ENCODE measurements at places on chromosomes 1 and 21.
A peak's percentile ranks its signal among the peaks of the same experiment; 100 is the strongest.

DNA sequence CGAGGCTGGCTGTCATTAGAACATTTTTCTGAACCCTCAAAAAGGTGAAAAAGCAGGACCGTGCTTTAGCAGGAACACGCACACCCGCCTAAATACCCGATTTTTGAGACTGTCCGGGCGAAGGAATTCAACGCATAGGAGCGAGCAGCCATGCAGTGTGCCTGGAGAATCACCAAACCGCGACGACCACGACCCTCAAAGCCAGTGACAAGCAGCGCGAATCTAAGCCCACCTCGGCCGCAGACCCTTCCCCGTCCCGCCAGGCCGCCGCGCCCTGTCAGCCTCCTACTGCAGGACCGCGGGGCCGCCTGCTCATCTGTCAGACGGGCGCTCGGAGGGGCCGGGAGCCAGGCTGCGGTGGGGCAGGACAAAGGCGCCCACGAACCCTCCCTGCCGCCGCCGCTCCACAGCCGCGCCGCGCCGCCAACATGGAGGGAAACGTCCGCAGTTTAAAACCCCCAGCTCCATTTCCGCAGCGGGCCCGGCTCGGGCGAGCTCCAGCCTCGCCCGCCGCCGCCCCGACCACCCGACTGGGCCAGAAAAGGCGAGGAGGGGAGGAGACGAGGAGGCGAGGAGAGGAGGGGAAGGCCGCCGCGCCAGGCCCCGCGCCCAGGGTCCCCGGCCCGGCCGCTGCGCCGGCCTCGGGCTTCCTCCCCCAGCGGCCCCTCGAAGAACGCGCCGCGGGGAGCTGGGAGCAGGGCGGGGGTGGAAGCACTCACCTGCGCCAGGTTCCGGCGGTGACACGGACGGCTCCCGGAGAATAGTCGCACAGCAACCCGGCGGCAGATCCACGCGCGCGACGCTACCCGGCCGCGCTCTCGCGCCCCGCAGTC, at the start of gene LBR:
Gene LBR (minus strand): TSS at position 804 of the 833 bp plus-strand sequence. CDS start 3,963 bp downstream, outside the sequence.
- no peak for DNase-seq

DNA sequence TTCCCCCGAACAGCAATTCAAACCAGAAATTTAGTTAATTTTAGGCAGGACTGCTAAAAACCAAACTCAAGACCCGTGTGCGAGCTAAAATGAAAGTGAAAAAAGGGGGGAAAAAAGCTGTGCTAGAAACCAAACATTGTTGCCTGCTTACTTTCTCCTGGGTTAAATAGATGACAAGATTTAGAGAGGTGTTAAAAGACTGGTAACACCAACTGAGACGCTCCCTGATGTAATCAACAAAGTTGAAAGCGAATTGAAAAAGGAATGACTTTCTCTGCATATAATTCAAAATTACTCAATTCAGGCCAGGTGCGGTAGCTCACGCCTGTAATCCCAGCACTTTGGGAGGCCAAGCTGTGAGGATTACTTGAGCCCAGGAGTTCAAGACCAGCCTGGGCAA, 6.8 kb downstream of the CDCA8 start:
- DNase-seq: no peak

- no peak for DNase-seq
Observed at GRCh38 chr1:47229886-47230691, 1.9 kb downstream of the TAL1 start.

GRCh38 chr1:51328279-51328678, 2.1 kb downstream of the TTC39A start:
- no peak for DNase-seq

DNA sequence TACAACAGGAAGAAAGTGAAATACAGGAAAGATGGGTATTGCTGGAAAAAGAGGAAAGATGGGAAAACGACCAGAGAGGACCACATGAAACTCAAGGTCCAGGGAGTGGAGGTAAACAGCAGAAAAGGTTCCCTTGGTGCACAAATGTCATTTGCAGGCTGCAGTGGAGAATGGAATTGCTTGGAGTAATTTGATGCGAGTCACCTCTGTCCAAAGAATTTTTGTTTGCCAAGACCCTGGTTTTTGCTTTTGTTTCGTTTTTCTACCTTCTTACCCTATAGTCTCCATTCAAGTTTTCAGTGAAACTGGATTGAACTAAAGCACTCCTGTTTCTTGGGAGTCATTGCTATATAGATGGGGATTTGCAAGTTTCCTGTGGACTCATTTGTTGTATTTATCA, 464.3 kb downstream of the CAMTA1 start:
- no peak for DNase-seq

DNA sequence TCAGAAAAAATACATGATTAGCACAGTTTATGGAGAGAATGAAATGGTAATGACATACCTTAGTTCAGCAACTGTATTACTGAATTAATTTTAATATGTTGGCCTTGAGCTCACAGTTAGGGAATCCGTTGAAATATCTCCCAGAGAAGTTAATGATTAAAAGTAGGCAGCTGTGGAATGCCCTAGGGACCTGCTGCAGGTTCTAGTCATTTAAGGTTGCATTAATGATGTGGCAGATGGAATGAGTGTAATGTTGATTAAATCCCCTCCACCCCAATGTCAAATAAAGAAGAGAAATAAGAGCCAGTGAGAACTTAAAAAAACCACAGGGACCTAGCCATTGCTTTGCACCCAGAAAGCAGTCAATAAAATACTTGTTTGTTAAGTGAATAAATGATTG, 40.3 kb upstream of the TRIM45 start:
- peak; percentile 56 for DNase-seq

DNA sequence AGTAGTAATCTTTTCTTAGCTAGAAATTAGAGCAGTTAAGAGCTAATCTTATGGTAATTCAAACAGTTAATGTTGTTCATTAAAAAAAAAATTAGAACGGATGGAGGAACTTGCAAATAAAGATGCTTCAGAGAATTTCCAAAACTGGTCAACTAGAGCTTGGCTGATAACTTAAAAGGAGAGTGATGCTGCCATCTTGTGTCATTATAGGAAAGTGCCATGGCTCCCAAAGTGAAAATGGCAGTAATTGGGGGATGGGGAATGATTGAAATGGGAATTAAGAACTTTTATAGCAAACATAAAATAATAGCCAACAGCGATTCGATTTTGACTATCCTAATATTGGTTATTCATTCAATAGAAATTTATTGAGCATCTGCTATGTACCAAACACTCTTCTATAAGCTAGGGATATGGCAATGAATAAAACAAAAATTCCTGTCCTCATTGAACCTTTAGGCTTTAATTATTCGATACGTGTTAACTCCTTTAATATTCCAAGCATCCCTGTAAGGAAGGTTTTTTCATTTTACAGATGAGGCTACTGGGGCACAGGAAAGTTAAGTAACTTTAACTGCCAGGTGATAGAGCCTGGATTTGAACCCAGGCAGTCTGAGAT, 5.7 kb upstream of the PLPP3 start:
- peak; percentile 49 for DNase-seq

DNA sequence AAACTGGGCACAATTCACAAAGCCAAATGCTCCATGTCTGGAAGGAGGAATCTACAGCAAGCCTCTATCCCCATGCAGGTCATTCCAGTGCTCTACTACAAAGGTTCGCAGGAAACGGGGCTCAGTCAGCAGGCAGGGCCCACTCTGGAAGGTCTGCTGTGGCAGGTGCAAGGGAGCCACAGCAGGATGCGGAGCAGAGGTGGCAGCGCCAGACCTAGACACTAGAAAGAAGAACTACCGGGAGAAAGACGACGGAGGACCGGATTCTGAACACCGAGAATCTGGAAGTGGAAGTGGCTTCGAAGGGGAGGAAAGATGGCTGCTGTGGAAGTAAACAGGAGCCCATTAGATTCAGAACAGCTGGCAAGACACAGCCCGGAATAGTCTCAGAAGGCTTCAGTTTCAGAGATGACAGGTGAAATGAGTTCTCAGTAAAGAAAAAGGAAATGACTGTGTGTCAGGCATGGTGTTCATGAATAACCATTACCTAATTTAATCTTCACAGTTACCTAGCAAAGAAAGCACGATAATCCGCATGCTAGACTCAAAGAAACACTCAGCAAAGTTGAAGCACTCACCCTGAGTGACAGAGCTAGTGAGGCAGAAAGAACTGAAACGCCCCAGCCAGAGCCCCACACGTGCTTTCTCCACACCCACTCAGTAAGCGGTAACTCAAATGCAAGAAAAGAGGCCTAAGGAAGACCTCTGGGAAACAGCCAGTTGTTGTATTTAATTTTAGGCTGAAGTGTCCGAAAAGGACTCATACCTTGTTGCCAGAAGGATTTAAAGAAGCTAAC, 21.4 kb downstream of the SETD4 start:
- no peak for DNase-seq

DNA sequence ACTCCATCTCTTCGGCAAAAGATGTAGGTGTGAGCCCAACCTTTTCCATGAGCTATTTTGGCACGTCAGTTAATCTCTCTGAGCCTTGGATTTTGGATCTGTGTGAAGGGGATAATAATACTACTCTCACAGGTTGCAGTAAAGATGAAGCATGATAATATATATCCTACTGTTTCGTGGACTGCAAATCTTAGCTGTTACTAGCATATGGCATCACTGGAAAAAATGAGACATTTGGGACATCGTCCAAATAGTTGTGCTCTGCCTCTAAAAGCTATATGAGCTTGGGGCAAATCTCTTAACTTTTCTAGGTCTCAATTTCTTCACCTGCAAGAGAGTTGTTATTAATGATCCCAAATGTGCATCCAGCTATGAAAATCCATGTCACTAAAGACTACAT, 147.4 kb upstream of the ZRANB2 start:
- no peak for DNase-seq

GRCh38 chr1:49240709-49241221, 464.1 kb upstream of the BEND5 start:
- no peak for DNase-seq

DNA sequence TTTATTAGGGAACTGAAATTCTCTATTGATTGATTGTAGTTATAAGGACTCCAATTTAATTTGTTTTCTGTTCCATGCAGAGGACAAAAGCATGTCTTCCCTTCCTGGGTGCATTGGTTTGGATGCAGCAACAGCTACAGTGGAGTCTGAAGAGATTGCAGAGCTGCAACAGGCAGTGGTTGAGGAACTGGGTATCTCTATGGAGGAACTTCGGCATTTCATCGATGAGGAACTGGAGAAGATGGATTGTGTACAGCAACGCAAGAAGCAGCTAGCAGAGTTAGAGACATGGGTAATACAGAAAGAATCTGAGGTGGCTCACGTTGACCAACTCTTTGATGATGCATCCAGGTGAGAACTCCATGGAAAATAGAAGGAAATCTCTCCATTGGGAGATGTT, 1.5 kb downstream of the SETDB1 start:
- DNase-seq: no peak

GRCh38 chr1:99348397-99349132, 84.3 kb downstream of the PLPPR4 start:
- DNase-seq: no peak

DNA sequence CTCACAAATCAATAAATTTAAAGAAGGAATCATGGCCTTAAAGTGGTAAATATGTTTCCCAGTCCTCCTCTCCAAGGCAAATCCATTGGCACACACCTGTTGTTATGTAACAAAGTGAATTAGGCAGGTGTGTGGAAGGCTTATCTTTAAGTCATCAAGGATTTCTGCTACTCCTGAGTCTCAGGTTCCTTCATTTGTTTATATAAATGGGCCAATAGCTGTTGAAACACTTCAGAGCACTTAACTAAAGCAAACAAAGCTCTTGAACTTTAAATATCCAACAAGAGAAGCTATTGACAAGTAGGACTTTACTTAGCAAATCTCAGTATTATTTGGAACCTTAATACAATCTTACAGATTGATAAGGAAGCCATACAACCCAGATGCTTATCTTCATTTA, 99.3 kb upstream of the ESRRG start:
- peak; percentile 75 for DNase-seq

GRCh38 chr1:230633469-230633868, 8.8 kb upstream of the COG2 start:
- DNase-seq: peak; percentile 17

DNA sequence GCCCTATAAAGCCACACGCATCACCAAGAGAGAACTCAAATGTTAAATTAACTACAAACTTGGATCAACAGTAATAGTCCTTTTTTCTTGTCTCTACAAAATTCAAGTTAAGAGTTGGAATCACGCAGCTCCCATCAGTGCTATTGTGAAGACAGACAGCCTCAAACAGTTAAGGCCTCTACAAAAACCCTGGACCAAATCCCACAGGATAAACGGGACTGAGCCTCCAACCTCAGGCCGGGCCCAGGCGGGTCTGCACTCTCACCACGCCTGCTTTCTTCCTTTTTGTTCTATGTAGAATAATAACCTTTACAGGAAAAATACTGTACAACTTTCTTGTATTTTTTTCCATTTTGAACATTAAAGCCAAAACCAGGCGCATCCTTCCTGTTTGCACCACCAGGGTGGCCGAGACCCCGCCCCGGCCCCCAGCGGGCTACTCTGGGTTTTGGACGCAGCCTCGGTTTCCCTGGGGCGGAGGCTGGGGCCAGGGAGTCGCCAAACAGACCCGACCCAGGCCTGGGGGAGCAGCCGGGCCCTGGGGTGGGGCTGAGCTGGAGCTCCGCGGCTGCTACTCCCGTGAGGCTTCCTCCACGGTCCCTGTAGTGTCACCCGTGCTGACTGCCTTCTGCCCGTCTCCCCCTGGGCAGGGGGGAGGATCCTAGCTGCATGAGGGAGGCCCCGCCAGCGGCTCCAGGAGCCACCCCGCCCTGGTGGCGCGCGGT, 158.4 kb downstream of the CASZ1 start:
- DNase-seq: no peak
